ENCODE measurements at places on chromosomes 5 and 9. TPM values are rescaled to one million over a fixed set of nuclear protein-coding genes. Genes with fewer than 3 reads are reported as not detected.

DNA sequence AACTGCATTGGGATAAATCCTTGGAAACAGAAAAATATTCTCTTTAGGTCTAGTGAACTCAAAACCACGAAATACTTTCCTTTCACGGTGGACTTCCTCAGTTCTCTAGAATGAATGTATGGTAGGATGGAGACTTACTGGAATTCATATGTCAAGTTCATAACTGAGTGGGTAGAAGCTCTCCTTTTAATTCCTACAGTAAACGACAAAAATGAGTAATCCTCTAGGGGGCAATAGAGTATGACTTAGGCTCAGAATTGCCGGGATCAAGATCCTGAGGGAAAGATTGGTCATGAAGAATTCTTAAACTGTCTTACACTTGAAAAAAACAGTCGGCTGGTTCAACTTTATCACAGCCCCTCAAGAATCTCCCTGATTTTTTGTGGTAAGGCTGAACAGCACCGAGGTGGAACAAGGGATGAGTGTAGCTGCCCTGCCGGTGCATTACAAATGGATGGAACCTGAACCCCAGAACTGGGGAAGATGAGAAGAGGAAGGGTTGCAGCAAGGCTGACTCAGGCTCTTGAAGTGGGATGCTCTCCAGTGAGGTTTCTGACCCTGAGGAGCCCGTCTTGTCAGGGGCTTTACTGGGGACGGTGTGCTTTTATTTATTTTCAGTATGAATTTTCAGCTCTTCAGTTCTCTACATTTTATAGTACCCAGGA is 14.0 kb upstream of the LOX start:
- DNase-seq = no peak

Gene PCA3
- total RNA-seq = not detected

DNA sequence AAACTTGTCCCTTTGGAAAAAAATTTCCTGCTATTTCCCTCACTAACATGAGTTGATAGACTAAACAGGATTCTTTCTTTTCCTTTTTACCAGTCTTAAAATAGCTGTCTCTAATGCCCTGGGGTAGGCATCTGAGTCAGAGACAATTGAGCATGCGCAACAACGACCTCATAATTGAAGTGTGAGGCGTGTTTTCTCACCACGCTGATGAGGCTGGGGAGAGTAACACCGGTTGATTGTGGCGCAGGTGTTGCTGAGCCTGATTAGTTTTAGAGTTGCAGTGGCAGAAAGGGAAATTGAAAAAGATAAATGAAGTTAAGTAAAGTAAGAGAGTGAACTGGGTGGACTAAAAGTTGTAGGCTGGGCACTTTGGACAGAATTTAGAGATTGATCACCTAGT is 213.7 kb downstream of the TLR4 start:
- DNase-seq = no peak

DNA sequence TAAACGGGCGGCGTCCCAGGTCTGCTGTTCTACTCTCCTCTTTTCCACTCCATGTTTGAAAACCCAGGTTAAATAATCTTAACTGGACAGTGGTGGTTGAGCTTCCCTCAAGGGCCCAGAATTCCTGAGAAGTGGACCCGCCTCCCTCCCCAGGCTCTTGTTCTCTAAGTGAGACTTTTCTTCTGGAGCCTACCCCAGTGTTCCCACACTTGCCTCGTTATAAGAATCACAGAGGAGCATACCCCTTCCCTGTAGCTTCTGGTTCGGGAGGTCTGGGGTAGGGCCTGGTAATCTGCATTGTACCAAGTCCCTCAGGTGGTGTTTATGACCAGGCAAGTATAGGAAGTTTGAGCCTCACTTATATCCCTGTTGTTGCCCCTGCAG is 12.0 kb downstream of the PSD2 start:
- DNase-seq = peak; percentile 17

DNA sequence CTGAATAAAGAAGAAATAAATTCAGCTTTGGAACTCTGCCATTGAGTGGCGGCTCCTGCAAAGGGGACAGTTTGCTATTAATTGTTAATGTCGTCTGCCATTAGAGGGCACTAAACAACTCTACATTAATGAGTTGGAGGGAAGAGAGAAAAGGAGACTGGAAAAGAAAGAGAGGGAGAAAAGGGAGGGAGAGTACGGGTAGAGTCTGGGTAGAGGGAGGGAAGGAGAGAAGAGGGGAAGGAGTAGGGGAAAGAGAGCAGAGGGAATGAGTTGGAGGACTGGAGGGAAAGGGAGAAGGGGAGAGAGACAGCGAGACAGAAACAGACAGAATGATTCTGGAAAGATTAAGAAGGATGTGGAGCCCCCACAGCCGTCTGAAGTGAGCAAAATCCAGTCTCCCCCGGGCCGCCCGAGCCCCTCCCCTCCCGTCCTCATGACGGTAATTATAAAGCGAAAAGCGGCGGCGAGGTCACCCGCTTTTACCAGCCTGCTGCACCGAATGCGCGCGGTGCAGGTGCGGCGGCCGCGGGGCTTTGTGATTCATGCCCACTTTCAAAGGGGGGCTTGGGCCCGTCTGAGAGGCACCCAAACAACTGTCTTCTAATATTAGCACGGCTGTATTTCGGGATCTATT is 1.9 kb upstream of the FST start:
- DNase-seq = no peak

DNA sequence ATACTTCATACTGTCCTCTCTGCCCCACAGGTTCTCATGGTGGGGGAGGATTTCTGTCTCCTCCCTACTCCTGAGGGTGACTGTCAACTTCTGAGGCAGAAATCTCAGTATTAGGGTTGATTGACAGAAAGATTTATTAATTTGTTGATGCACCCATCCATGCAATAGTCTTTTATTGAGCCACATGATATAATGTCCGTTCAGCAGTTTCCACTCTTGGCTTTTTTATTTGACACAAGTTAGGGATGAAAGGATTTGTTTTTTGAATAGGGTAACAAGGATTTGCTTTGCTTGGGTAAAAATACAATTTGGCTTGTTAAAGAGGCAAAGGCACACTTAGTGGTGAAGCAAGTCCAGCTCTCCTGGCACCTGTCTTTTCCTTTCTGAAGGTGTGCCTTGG is 125.0 kb downstream of the ADAMTSL1 start:
- no peak for DNase-seq

GRCh38 chr9:73081979-73082657 is 69.5 kb upstream of the ANXA1 start:
- DNase-seq = no peak

DNA sequence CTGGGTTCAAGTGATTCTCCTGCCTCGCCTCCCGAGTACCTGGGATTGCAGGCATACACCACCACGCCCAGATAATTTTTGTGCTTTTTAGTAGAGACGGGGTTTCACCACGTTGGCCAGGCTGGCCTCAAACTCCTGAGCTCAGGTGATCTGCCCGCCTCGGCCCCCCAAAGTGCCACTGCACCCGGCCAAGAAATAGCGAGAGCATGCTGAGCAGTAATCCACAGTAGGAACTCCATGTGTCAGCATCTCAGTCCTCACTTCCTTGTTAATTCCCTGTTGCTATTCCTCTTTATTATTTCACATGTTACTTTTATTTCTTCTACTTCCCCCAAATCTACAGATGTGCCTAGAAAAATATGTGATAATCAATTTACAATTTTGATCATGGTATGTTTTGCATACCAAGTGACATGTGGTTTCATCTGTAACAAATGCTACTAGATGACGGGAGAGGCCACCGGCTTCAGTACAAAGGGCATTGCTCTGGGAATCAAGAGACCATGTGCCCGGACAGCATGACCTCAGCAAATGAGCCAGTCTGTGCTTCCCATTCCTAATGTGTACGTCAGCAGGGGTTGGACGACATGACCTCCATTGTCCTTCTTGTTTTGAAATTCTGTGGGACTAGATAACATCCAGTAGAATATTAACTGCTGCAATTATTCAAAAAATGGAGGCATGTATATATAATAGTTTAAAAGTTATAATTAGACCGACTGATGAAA is 61.6 kb downstream of the FNBP1 start:
- DNase-seq = no peak

Gene TMEM232
- total RNA-seq = 3.8 TPM

- DNase-seq = peak; percentile 81
Measured at GRCh38 chr9:131477367-131477766, 25.4 kb upstream of the POMT1 start.

Gene TAF11L6
- not detected for total RNA-seq

Gene PCDHGA5
- 0.15 TPM for total RNA-seq

DNA sequence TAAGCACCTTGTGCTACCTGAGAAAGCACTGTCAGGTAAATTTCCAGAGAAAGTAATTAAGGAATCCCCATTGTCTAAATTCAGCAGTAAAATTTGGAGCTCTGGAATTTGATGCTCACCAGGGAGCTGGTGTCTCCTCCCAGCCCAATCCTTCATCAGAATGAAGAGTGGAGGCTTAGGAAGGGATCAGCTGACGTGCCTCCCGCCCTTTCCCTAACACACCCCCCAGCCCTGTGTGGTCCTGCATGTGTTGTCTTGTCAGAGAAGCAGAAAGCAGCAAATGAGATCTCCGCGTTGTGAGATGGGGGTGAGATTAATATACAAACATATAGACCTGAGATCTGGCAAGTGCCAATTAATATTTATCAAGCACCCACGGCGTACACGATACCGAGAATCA is 26.9 kb upstream of the BARHL1 start:
- no peak for DNase-seq

GRCh38 chr5:165894916-165895315 is 2389.5 kb downstream of the MAT2B start:
- no peak for DNase-seq

GRCh38 chr9:20872340-20872977 is 159.0 kb downstream of the HACD4 start:
- DNase-seq = no peak

DNA sequence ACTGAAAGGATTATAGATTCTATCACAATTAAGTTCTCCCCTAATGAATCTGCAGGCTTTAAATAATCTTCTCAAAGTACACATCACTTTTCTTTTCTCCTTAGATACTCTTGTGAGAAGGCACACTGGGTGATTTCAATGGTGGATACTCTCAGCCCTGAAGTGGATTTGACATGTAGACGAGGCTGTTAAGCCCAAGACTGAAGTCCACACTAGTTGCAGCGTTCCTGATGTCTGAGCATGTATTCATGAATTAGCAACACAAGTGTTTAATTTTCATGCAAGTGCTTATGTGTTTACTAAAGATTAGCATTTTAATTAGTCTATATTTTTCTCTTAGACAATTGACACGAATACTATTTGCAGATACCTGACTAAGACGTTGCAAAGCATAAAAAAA is 218.9 kb downstream of the TMEM161B start:
- DNase-seq = no peak

GRCh38 chr5:90547072-90547536 is 11.5 kb upstream of the ADGRV1 start:
- no peak for DNase-seq

Gene ANKRD18A
- total RNA-seq = 0.29 TPM

DNA sequence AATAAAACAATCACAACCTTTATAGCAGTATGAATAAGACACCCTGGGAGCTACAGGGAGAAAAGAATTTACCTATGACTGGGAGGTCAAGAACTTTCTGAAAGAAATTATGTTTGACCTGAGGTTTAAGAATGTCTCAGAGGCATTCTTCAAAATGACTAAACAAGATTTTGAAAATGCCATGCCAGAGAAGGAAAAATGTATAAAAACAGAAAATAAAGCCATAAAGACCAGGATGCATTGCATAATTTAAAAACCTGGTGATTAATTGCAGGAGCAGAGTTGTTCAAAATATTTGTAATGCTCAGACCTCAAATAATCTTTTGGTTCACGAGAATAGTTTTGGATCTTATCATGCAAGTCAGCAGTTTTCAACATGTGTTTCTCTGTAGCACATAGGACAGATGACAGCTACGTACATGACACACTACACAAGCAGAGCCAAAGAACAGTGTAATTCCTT is 954.7 kb upstream of the ARRDC3 start:
- DNase-seq = no peak

- DNase-seq = no peak
Measured at GRCh38 chr5:127302509-127302908, 11.9 kb downstream of the MEGF10 start.

Gene SLCO6A1
- 1.1 TPM for total RNA-seq

Gene HTR1A
- not detected for total RNA-seq

- DNase-seq = no peak
Measured at GRCh38 chr9:85960688-85961093, 19.7 kb downstream of the NAA35 start.

DNA sequence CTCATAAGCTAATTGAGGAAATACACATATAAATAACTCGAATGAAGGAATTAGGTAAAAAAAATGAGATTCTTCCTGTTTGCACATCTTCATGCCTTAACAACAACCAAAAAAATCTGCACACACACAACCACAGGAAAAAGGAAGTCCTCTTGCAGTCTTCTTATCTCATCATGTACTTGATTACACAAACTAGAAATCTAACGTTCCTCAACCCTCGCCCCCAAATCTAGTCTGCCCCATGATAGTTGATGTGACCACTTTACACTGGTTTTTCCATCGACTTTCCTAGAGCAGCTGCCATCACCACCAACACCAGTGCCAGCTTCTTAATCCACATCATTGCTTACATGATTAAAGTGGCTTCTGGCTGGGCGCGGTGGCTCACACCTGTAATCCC is 31.2 kb upstream of the RNU6ATAC start:
- DNase-seq = peak; percentile 27

GRCh38 chr9:120724757-120725400 is 10.6 kb upstream of the MEGF9 start:
- no peak for DNase-seq

DNA sequence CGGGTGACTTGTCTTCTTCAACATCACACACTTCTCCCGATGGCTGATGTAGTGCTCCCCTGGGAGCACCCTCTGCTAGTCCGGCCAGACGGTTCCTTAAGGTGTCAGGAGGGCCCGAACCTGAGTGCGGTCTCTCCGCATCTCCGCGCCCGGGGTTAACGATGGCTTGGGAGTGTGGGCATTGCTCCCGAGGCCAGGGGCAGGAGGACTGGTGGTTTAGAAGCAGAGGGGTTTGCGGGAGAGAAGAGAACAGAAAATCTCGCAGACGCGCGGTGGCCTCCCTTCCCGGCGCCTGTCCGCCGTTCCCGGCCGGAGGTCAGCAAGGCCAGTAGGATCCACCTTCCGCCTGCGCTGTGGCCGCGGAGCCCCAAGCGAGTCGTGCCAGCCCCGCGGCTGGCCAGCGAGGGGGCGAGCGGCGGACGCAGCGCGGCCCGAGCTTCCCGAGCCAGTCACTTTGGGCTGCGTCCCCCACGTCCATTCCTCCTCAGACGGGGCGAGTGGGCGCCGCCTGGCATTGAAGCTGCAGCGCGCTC is 700 bp downstream of the CDO1 start:
- peak; percentile 91 for DNase-seq

Gene ZBED3
- 15.8 TPM for total RNA-seq

GRCh38 chr5:78377718-78378105 is 17.3 kb downstream of the SCAMP1 start:
- no peak for DNase-seq

Gene ATG12
- 57.9 TPM for total RNA-seq

DNA sequence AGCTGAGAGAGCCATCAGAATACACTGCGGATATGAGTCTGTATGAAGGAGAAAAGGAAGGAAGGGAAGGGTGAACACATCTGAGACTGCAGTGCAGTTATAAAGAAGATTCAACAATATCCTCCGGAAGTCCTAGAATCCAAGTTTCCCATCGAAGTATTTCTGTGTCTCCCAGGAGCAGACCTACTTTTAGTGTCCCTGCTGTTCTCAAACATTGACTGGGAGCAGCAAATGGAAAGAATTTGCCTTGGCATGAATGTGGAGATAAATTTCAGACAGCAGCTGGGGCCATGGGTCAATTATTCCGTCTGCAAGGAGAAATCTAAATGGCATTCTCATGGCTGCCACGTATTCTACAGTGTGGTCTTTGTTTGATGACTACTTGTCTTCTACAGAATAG is 478.1 kb upstream of the SMC2 start:
- no peak for DNase-seq

- no peak for DNase-seq
Measured at GRCh38 chr9:110153431-110153830, 54.5 kb downstream of the C9orf152 start.

Measured in chondrocyte (in vitro differentiated cells).